ENCODE measurements at places on chromosomes 11 and 22. TPM values are rescaled to one million over a fixed set of nuclear protein-coding genes. Genes with fewer than 3 reads are reported as not detected.

GRCh38 chr11:5818245-5818886 lies 9.6 kb downstream of the OR52N2 start:
- DNase-seq, result no peak

The TNNI2 gene
- total RNA-seq, result 3.7 TPM

The CTNND1 gene
- 112 TPM for total RNA-seq

DNA sequence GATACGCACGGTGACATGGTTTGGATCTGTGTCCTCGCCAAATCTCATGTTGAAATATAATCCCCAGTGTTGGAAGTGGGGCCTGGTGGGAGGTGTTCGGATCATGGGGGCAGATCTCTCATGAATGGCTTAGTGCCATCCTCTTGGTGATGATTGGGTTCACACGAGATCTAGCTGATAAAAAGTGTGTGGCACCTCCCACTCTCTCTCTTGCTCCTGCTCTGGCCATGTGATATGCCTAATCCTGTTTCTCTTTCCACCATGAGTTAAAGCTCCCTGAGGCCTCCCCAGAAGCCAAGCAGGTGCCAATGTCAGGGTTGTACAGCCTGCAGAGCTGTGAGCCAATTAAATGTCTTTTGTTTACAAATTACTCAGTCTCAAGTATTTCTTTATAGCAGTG lies 303.1 kb upstream of the PLET1 start:
- DNase-seq, result no peak

DNA sequence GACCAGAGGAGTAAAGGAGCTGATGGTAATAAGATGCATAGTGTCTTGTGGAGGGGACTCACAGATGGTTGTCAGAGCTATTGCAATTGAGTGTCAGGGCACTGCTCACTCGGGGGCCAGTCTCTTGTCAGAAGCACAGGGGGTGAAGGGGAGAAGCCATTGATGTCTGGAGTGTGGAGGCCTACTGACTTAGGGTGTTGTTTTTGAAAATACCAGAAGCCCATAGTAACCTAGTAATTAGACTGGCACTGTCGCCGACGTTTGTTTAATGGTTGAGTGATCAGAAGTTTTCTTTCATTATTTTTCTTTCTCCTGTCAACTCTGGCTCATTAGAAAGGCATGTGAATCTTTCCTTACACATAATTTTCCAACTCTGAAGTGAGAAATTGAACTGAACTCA lies 151.6 kb upstream of the TENM4 start:
- no peak for DNase-seq

DNA sequence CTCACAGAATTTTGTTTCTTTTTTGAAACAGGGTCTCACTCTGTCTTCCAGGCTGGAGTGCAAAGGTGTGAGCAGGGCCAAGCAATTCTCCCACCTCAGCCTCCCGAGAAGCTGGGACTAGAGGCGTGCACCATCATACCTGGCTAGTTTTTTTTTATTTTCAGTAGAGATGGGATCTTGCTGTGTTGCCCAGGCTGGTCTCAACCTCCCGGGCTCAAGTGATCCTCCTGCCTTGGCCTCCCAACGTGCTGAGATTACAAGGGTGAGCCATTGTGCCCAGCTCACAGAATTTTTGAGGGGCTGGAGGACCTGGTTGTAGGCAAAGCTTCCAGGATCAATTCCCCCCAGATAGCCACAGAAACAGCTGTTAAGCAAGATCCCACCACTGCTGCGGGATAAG lies 47.1 kb upstream of the RBFOX2 start:
- DNase-seq, result no peak

The FREY1 gene
- 1.6 TPM for total RNA-seq

Measured in omental fat pad (tissue), 4 donors.